Kidney (tissue), 22 donors: ENCODE measurements at places on chromosomes 11 and 22. TPM values are rescaled to one million over a fixed set of nuclear protein-coding genes. Genes with fewer than 3 reads are reported as not detected.

The HORMAD2 gene
- total RNA-seq = not detected

The BBOX1 gene
- total RNA-seq = 159 TPM

The CXCR5 gene
- 1.1 TPM for total RNA-seq

The TIMM8B gene
- 51.3 TPM for total RNA-seq

The TRIM3 gene
- 20.8 TPM for total RNA-seq

The NLRP14 gene
- total RNA-seq = 0.47 TPM

The OR51T1 gene
- total RNA-seq = not detected

The RPS3 gene
- total RNA-seq = 1,724 TPM

- peak; percentile 49 for DNase-seq
- H3K4me1 ChIP-seq = no peaks in the 10 kb centered on the region
- H3K4me3 ChIP-seq = no peak overlapping the region
- no peaks in the 10 kb centered on the region for H3K27me3 ChIP-seq
Observed at GRCh38 chr11:13030857-13031256, 21.7 kb downstream of the RASSF10 start.

DNA sequence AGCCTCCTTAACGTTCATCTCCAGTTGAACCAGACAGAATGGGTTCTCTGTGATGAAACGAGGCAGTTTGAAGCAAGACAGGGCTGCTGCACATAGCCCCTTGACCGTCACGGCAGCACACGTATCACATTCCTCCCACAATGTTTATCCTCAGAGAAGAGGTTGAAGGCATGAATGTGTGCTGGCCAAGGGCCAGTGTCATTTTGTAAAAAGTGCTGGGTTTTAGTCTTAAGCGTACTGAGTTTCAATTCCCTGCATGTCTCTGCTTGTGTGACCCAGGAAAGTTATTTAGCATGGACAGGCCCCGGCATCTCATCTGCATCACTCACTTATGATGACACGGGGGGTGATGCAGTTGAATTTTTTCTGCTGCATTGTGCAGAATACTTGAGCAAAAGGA, 31.6 kb downstream of the TTC12 start:
- no peak overlapping the region for H3K4me3 ChIP-seq
- H3K27ac ChIP-seq = no peak overlapping the region
- DNase-seq = no peak
- H3K4me1 ChIP-seq = no peaks in the 10 kb centered on the region

DNA sequence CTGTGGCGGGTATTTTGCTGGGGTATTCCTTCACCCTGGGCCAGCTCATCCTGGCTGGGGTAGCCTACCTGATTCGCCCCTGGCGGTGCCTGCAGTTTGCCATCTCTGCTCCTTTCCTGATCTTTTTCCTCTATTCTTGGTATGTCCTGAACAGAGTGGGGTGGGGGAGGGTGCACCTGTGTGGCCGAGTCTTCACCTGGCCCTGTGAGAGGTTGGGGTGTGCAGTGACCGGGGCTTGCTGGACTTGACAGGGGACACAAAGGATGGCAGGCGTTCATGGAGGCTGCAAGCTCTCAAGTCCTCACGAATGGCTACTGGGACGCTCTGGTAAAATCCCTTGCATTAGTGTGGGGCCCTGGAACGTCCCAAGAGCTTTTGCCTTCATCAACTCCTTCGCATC, 39.3 kb downstream of the CAPN1 start:
- H3K4me1 ChIP-seq = peaks cover 8% of the 10 kb centered on the region
- no peak overlapping the region for H3K4me3 ChIP-seq
- H3K36me3 ChIP-seq = no peaks in the 10 kb centered on the region
- DNase-seq = no peak

DNA sequence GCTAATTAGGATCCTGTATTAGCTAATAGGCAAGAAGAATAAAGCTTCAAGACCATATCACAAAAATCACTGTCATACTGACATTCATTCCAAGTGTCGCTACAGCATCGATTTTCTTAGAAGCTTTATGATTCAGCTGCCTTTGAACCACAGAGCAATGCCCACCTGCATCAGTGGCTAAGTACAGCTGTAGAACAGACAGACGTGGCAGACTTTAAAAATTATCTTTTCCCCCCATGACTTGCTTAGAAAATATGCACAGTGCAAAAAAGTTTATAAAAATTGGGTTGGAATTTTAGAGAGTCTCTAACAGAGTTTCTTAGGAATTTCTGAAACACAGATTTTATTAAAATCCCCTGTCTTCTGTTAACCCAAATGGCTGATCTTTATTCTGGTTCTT, 120.8 kb downstream of the CADM1 start:
- no peaks in the 10 kb centered on the region for H3K36me3 ChIP-seq
- H3K27ac ChIP-seq = no peak overlapping the region
- no peak overlapping the region for H3K4me3 ChIP-seq
- H3K27me3 ChIP-seq = no peaks in the 10 kb centered on the region

DNA sequence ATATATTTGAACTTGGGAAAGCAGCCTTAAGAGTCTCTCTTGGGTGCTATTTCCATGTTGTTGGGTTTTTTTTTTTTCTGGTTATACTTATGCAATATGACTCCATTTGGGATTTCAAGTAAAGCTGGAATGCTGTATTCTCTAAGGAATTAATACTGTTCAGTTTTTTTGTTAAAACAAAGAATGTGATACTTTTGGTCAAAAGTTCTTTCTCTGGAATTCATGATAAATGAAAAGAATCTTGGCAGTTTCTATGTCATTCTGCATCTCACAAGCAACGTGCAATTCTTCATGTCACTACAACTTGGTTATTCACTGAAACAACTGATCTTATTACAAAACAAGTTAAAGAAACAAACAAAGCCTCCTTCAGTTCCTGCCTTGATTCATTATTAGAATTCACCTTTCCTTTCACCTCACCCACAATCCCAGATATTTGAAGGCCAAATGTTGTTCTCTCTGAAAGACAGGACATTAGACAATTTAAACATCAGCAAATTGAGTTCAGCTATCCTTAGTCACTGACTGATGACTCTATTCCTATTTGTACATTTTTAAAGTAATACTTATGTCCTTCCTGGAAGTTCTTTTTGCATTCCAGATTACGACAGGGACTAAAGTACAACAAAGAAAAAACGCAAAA, 176.2 kb downstream of the SBF2 start:
- no peak for DNase-seq
- no peaks in the 10 kb centered on the region for H3K4me1 ChIP-seq
- H3K36me3 ChIP-seq = no peaks in the 10 kb centered on the region
- no peaks in the 10 kb centered on the region for H3K27me3 ChIP-seq
- H3K27ac ChIP-seq = no peak overlapping the region

- H3K27ac ChIP-seq = no peak overlapping the region
- no peaks in the 10 kb centered on the region for H3K4me1 ChIP-seq
- no peak overlapping the region for H3K4me3 ChIP-seq
- H3K27me3 ChIP-seq = no peaks in the 10 kb centered on the region
Observed at GRCh38 chr11:90842681-90843080, 619.8 kb upstream of the CHORDC1 start.

GRCh38 chr11:102829316-102830000, 14.0 kb downstream of the MMP3 start:
- no peak overlapping the region for H3K4me3 ChIP-seq
- no peak for DNase-seq
- H3K27me3 ChIP-seq = no peaks in the 10 kb centered on the region
- no peaks in the 10 kb centered on the region for H3K36me3 ChIP-seq

- H3K27ac ChIP-seq = no peak overlapping the region
- no peak overlapping the region for H3K4me3 ChIP-seq
- DNase-seq = no peak
- H3K27me3 ChIP-seq = no peaks in the 10 kb centered on the region
- H3K36me3 ChIP-seq = no peaks in the 10 kb centered on the region
- peaks cover 31% of the 10 kb centered on the region for H3K4me1 ChIP-seq
Observed at GRCh38 chr22:24433828-24434470, 6.5 kb downstream of the ADORA2A start.

DNA sequence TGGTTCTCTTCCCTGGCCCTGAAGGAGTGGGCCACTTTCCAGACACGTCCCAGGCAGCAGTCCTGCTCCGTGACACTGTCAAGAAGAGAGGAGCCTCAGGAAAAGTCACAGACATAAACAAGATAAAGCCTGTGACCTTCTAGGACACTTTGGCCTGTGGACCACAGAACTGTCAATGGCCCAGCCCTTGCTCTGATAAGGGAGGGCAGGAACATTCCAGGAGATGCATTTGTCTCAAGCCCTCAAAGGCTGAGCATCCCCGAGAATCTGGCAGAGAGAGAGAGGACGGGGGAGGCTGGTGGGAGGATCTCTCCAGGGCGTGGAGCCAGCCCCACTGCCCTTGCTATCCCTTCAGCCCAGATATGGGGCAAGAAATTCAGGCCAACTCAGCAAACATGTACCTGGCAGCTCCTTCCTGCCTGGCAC, 476.4 kb downstream of the INSC start:
- H3K4me1 ChIP-seq = no peaks in the 10 kb centered on the region
- no peak overlapping the region for H3K27ac ChIP-seq
- no peaks in the 10 kb centered on the region for H3K27me3 ChIP-seq
- no peaks in the 10 kb centered on the region for H3K36me3 ChIP-seq

DNA sequence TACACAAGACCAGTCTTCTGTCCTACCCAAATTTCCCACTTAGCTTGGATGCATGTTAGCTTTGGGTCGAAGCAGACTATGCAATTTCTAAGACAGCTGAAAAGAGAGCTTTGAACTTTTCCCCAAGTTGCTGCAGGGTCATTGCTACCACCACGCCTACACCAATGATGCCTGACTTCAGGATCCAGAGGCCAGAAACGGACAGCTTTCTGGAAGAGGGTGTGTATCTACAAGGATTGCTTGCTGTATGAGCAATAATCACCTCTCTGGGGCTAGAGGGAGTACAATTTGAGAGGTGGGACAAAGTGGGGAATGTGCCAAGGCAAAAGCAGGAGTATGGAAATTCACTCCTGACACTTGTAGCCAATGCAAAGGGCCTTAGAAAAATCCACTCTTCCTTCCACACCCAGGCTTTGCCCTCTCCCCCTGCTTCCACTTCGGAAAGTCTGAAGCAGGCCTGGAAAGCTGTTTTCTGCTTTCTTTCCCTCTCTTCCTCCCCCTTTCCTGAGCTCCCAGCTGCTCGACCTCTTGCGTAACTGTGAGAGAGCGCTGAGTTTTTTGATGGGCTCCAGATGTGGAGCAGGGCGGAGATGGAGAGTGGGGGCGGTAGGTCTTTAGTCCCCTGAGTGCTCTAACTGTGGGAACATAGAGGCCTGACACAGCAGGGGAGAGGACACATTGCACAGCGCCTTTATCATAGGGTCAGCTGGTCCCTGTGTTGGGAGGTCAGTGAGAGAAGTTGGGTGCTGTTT, 2.1 kb upstream of the PHLDB1 start:
- DNase-seq = peak; percentile 93
- peaks cover 16% of the 10 kb centered on the region for H3K36me3 ChIP-seq
- peaks cover 4% of the 10 kb centered on the region for H3K27me3 ChIP-seq

DNA sequence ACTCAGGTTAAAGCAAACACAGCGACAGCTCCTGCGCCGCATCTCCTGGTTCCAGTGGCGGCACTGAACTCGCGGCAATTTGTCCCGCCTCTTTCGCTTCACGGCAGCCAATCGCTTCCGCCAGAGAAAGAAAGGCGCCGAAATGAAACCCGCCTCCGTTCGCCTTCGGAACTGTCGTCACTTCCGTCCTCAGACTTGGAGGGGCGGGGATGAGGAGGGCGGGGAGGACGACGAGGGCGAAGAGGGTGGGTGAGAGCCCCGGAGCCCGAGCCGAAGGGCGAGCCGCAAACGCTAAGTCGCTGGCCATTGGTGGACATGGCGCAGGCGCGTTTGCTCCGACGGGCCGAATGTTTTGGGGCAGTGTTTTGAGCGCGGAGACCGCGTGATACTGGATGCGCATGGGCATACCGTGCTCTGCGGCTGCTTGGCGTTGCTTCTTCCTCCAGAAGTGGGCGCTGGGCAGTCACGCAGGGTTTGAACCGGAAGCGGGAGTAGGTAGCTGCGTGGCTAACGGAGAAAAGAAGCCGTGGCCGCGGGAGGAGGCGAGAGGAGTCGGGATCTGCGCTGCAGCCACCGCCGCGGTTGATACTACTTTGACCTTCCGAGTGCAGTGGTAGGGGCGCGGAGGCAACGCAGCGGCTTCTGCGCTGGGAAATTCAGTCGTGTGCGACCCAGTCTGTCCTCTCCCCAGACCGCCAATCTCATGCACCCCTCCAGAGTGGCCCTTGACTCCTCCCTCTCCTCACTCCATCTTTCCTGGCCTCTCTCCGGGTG, at the start of the genes ATM and NPAT:
Gene ATM (plus strand): TSS at position 494 of the 774 bp plus-strand sequence. CDS start 4,558 bp downstream, outside the sequence.
Gene NPAT (minus strand): TSS at position 65 of the 774 bp plus-strand sequence. CDS start 102 bp downstream, outside the sequence.
- H3K27ac ChIP-seq = peak within 1 kb of the TSS; percentile 97
- H3K36me3 ChIP-seq = peaks cover 3% of the 10 kb centered on the region
- DNase-seq = peak; percentile 100
- peak within 1 kb of the TSS; percentile 97 for H3K4me3 ChIP-seq

DNA sequence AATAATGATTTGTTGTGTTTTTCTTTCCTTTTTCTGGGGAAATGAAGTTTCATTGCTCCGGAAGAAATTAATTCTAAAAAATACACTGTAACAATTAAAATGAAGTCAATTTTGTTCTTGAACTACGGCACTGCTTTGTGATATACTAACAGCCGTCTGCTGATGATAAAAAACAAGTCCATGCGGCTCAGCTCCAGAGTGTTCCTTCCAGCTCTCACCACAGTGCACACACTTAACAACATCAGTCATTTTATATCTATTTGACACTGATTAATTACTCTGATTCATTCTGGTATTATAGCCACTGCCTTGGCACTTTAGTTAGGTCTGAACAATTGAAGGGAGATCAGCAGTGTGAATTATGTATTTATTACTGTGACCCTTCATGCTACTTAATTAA, 97.4 kb upstream of the SLC6A5 start:
- H3K4me1 ChIP-seq = no peaks in the 10 kb centered on the region
- H3K27me3 ChIP-seq = no peaks in the 10 kb centered on the region
- no peak for DNase-seq
- H3K36me3 ChIP-seq = no peaks in the 10 kb centered on the region
- H3K27ac ChIP-seq = no peak overlapping the region

- no peaks in the 10 kb centered on the region for H3K36me3 ChIP-seq
- DNase-seq = no peak
- no peaks in the 10 kb centered on the region for H3K27me3 ChIP-seq
- no peak overlapping the region for H3K4me3 ChIP-seq
- no peaks in the 10 kb centered on the region for H3K4me1 ChIP-seq
- no peak overlapping the region for H3K27ac ChIP-seq
Observed at GRCh38 chr11:74773476-74773875, 24.8 kb downstream of the RNF169 start.

DNA sequence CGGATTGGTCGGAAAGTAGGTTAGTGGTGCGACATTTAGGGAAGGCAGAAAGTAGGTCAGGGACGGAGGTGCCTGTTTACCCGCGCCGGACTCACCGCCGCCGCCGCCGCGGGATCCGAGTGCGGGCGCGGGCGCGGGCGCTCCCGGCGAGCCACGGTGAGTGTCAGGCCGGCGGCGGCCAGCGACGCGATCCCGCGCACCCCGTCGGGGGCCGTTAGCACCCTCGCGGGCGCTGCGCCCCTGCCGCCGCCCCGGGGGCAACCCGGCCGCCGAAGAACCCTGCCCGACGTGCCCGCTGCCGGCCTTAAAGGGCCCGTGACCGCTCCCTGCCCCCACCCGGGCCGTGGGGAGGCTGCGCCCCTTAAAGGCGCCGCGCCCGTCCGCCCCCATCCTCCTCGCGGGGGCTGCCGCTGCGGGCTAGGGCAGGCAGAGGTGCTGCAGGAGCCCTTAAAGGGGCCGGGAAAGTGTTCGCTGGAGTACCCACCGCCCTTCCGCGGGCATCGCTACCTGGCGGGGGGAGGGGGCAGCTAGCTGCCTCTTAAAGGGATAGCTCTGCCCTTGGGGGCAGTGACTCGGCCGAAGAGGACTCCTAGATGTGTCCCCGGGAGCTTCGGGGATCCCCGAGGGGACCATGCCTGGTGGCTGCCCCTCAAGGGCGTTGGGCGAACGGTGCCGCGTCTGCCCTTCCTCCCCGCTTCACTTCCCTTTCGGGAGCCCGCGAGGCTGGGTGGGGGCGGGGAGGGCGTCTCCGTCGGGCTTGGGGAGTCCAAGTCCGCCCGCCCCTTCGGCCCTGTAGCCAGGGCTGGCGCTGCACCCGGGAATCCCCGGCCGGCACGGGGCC, at the start of gene BMAL1:
Gene BMAL1 (plus strand): TSS at position 23 of the 841 bp plus-strand sequence. CDS start 76,519 bp downstream, outside the sequence.
- no peaks in the 10 kb centered on the region for H3K4me1 ChIP-seq
- peak within 1 kb of the TSS; percentile 93 for H3K4me3 ChIP-seq
- peaks cover 31% of the 10 kb centered on the region for H3K27me3 ChIP-seq
- peak; percentile 28 for DNase-seq
